ENCODE measurements at places on chromosomes 5 and 9.
A peak's percentile ranks its signal among the peaks of the same experiment; 100 is the strongest.

DNA sequence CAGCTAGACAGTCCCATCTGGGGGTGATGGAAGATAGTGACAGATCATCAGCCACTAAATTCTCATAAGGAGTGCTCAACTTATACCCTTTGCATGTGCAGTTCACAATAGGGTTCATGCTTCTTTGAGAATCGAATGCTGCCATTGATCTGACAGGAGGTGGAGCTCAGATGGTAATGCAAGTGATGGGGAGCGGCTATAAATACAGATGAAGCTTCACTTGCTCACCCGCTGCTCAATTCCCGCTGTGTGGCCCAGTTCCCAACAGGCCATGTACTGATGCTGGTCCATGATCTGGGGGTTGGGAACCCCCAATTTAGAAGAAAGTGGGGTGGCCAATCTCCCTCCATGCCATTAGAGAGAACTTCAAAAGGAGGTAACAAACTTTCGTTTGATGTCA is 44.9 kb upstream of the ZNF462 start:
- DNase-seq: no peak

GRCh38 chr5:9278921-9279603 is 266.8 kb downstream of the SEMA5A start:
- no peak for DNase-seq

DNA sequence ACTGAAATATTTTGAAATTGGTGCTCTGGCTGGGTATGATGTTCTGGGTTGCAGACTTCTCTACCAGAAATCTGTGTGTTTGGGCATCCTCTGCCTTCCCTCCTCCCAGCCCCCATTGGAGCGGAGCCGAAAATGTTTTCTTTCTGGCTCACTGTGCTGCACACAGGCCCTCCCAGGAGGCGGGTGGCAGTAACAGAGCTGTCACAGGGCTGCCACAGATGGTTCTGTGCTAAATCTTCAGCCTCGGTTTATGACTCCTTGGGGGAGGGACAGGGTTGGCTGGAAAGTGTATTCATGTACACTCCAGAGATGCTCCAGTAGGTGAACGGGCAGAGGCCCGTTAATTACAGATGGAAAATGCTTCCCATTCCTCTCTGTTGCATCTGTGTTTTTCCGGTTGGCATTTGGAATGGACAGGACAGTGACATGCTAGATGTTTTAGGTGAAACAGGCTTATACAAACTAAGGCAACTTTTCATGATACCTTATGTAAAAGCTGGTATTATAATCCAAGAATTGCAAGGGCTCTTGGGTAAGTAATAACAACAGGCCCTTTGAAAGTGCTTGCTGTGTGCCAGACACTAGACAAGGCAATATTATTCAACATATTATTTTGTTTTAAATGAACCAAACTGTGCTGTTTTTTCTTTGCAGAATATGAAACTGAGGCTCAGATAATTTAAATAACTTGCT is 180.2 kb downstream of the ADCY2 start:
- no peak for DNase-seq

- DNase-seq: peak; percentile 18
These were observed 246.8 kb downstream of the ARRDC3 start for GRCh38 chr5:91136271-91136670.

DNA sequence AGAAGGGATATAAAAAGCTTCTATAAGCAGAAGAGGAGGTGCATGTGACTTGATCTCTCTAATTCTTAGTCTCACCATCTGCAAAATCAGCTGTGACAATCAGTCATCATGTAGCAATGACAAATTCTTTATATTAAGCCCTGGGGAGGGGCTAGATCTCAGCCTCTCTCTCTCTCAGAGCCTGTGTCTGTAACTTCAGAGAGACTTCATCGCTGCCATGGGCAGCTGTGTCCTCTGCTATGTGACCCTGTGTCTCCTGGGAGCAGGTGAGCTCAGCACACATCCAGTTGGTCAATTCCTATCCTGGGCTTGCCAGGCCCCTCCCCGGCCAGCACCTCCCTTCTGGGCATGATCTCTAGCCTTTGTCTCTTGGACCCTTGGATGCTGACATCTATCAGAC is 109.6 kb downstream of the ANKRD18B start:
- no peak for DNase-seq

- no peak for DNase-seq
These were observed 119.6 kb downstream of the PRDM9 start for GRCh38 chr5:23626961-23627360.

GRCh38 chr9:132014218-132014805 is 65.4 kb downstream of the MED27 start:
- DNase-seq: no peak

GRCh38 chr5:135842737-135843136 is 8.3 kb downstream of the SLC25A48 start:
- no peak for DNase-seq

DNA sequence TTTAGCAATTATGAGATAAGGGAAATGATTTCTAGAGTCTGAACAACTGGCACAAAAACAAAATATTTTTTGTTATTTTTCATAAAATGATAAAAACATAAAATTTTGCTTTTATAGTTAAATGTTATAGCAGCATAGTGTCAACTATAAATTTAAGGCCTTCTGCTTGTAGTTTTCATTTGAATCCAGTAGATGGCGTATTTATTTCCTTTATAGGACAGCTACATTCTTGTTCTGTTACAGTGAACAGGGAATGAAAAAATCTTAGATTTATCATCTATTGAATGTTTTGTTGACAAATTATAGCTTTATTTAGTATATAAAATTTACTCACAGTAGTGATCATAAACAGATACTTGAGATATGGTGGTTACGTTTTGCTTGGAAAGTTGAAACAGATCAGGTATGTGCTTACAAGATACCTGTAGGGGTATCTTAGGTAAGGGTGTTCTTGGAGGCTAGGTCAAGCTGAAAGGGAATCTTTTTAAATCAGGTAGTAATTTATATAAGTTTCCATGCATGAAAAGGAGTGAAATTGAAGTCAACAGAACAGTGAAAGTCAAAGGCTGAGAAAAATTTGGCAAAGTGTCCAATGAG is 239.3 kb upstream of the GRIN3A start:
- peak; percentile 45 for DNase-seq

GRCh38 chr9:125121146-125121545 is 22.2 kb downstream of the SCAI start:
- DNase-seq: no peak

GRCh38 chr9:126043681-126044080 is 282.9 kb upstream of the MVB12B start:
- no peak for DNase-seq

DNA sequence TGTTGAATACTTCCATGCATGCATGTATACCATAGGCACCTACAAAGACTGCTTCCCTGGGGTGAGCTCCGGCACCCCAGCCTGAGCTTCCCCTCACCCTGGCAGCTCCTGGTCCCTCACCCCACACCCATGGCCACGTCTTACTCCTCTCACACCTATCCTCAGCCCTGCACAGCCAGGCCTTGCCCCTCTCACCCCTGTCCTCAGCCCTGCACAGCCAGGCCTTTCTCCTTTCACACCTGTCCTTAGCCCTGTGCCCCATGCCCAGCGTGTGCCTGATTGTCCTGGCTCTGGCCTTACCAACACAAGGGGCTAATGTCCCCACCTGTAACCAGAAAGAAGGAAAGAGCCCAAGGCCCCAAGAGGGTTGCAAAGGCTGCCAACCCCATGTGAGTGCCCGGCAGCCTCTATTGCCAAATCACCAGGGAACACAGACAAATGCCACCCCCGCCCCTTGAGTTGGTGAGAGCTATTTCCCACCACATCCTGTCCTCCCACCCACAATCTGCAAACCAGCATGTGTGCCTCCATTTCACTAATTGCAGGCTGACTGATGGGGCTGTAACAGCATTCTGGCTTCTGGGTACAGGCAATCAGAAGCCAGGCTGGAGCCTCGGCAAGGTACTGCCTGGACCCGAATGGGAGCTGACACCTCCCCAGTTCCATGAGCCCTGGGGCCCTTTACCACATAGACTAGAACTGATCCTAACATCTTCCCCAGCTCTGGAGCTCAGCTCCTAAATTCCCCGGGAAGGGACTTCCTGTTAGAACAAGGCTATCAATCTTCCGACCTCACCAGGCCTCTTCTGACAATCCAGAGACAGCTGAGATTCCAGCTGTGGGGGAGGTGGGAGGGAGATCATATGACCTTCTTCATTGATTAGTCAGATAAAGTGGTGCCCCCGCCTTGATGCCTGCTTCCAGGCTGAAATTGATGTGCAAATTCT is 78.2 kb downstream of the FAM114A2 start:
- peak; percentile 30 for DNase-seq

GRCh38 chr9:23581931-23582330 is 244.1 kb downstream of the ELAVL2 start:
- DNase-seq: peak; percentile 46

DNA sequence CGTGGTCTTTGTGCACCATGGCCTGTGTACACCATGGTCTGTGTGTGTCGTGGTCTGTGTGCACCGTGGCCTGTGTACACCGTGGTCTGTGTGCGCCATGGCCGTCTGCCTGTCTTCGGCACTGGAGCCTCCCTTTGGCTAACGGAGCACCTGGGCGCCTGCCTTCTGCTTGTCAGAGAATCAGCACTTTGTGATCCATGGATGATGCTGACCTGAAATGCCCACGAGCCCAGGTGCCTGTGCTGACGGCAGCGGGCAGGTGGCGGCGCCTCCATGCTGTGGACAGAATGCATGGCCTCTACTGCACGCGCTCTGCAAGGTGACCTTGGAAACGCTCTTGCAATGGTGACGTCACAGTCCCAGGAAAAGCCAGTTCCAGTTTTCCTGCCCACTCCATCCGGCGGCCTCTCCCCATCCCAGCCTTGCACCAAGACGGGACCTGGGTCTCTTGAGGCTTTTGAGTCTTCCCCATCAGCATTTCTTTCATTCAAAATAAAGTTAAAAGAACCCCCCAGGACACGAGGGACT is 14.6 kb downstream of the LCN9 start:
- no peak for DNase-seq

- no peak for DNase-seq
These were observed 8.7 kb upstream of the AOPEP start for GRCh38 chr9:94717761-94718160.

DNA sequence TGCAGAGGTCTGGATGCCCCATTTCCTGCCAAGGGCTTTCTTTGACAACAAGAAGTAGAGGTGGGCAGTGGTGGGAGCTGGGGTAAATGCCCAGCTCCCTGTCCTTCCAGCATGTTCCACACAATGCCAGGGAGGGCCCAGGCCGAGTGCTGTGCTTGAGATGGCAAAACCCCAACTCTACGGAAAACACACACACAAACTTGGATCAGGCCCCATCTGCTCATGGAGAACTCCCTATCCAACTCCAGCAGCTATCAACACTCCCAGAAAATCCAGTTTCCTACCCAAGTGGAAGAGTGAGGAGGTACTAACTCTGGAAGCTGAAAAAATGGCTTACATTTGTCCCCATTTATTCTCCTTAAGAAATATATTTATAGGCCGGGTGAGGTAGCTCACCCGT is 61.1 kb upstream of the FUBP3 start:
- DNase-seq: no peak

- no peak for DNase-seq
These were observed 166.8 kb downstream of the SPOCK1 start for GRCh38 chr5:137332296-137332695.

GRCh38 chr5:114355086-114355830 is 6.6 kb upstream of the KCNN2 start:
- no peak for DNase-seq

- DNase-seq: peak; percentile 40
These were observed 27.8 kb upstream of the EGFL7 start for GRCh38 chr9:136634904-136635303.

- peak; percentile 36 for DNase-seq
These were observed 135.0 kb downstream of the STK32A start for GRCh38 chr5:147369742-147370374.

- DNase-seq: no peak
These were observed 28.3 kb upstream of the SPRY4 start for GRCh38 chr5:142353071-142353472.

DNA sequence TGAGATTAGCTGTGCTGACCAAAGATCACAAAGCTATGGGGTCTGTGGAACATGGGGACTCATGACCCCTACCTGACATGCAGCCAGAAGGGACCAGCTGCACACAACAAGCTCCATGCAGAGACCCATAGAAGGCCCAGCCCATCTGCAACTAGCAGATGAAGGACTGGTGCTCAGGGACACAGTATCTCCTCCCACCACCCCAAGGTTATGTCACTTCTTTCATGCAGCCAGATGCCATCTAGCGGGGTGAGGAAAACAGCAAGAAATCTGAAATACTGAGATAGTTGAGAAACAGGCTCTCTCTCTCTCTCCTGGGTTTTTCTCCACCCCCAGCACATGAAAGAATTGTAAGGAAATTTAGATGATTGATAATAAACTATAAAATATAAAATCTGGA is 161.3 kb upstream of the DAPK1 start:
- DNase-seq: peak; percentile 22

DNA sequence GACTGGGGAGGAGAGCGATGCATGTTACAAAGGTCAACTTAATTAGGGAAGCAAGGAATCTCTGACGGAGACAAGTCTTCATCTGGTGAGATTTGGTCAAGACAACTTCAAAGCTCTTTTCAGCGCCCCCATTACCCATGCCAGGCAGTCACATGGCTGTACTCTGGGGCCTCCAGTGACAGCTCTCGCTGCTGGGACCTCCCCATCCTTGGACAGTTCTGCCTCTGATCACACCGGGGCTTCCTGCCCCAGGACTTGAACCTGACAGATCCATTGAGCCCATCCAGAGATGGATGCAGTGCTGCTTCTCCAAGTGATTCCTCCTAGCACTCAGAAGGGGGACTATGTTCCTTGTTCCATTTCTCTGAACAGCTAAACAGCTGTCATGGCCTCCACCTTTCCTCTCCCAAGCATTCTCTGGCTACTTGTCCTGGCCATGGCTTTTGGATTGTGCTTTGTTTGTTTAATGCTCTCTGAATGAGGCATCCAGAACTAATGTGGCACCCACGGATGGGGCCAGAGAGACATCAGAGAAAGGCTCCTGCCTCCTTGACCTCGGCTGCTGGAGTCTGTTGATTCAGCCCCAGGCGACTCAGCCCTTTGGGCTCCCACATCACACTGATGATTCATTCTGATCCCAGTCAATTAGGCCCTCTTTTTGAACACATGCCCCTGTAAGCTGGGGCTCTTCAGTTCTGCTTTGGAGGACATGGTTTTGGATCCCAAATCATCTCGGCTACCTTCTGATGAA is 122.1 kb upstream of the ADAMTS16 start:
- DNase-seq: peak; percentile 62

GRCh38 chr9:13228431-13228830 is 51.1 kb downstream of the MPDZ start:
- no peak for DNase-seq

GRCh38 chr5:2112173-2113025 is 229.7 kb upstream of the IRX4 start:
- no peak for DNase-seq

DNA sequence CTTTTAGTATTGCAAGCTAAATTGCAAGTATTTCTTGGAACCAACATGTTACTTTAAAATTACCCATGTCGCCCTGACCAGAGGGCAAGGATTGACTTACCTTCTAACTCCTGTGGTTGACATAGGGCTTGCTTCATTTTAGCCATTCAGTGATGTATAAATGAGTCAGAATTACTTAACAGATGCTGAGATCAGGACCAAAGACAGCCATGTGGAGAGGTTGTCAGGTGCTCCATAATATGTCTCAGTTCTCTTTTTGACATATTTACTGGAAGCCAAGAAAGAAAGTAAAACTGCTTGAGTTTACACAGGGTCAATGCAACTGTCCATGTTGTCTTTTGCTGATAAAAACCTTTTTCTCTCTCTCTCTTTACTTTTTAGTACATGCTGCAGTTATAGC is 33.2 kb downstream of the F2RL2 start:
- DNase-seq: peak; percentile 13

GRCh38 chr9:3887786-3888496 is 362.1 kb upstream of the RFX3 start:
- no peak for DNase-seq

Data from MCF 10A (cell line).